ENCODE measurements at places on chromosomes 3 and 15. TPM values are rescaled to one million over a fixed set of nuclear protein-coding genes. Genes with fewer than 3 reads are reported as not detected.

DNA sequence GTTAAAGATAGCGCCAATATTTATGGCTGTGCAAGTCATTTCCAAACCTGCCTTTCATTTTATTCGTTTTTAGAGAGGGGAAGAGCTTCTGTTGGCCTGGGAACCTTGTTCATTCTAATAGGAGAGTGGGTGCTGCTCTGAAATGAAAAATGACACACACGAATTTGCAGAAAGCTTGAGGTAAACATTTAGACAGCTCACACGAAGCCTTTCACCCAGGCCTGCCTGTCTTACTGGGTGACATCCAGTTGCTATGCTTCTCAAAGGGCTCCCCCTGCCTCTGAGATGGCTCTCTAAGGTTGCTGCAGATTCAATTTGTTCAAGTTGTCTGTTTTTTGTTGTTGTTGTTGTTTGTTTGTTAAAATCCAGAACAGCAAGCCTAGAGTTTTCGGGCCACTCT, 18.2 kb downstream of the PEX5L start:
- no peak for DNase-seq

GRCh38 chr3:97148931-97149330, 334.5 kb downstream of the EPHA6 start:
- DNase-seq, result no peak

Gene BOC
- total RNA-seq, result 3.3 TPM

- DNase-seq, result no peak
Observed at GRCh38 chr15:52733088-52733487, 53.9 kb upstream of the ATOSA start.

DNA sequence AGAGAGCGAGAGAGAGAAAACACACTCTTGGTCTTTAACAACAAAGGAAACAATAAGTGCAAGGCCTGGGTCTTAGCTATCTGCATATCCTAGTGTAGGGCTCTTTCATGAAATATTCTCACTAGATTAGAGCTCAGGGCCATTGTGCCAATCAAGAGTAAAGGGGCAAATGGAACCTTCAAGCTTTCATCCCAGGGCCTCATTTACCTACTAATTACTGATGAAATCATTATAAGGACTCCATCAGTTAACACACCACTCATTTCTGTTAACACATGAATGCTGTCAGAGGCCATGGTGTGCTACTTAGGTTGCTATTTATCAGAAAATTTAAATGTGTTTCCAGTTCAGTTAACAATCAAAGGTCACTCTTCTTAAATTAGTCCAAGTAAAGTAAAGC, 597.8 kb downstream of the ROBO1 start:
- DNase-seq, result no peak

Gene TTC21A
- 5.6 TPM for total RNA-seq

DNA sequence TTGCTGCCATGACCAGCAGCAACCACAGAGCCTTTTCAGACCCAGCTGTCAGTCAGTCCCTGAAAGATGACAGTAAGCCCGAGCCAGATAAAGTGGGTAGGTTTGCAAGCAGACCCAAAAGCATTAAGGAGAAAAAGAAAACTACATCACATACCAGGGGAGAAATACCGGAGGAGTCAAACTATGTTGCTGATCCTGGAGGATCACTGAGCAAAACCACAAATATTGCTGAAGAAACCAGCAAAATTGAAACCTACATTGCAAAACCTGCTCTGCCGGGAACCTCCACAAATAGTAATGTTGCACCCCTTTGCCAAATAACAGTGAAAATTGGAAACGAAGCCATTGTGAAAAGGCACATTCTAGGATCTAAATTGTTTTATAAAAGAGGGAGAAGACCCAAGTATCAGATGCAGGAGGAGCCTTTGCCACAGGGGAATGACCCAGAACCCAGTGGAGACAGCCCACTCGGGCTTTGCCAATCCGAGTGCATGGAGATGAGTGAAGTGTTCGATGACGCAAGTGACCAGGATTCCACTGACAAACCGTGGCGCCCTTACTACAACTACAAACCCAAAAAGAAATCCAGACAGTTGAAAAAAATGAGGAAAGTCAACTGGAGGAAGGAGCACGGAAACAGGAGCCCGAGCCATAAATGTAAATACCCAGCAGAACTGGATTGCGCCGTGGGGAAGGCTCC, 42.1 kb upstream of the RASA2 start:
- DNase-seq, result no peak

GRCh38 chr15:56739964-56740640, 6.8 kb upstream of the ZNF280D start:
- peak; percentile 49 for DNase-seq

DNA sequence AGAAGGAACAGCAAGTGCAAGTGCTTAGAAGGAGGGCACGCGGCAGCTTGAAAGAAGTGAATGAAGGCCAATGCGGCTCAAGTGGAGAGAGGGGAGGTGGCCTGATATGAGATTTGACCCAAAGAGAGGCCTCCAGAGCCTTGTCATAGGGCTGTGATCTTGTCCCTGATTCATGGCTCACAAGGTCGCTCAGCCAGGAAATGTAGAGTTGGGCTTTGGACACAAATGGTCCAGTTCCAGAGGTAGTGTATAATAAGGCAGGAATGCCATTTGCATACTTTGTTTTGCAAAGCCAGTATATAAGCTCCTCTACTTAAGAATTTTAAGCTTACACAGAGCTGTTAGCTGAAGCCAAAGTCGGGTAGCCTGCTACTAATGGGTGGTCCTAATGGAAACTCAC, 33.7 kb downstream of the HGD start:
- no peak for DNase-seq

DNA sequence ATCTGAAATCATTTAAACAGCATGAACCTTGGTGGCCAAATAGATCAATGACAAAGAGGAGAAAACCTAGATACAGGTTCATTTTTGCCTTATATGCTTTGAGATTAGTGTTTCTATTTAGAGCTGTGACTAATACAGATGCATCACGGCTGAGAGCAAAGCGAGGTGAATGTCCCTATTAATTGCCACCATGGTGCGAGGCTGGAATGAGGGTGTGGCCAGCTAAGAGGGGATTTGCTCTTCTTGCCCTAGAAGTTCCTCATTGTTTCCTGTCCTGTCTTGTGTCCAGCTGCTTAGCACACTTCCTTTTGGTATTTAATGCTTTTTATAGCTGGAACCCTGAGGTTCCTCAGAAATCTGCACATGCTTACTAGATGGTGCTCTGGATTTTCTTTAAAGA, 339.1 kb upstream of the RGMA start:
- peak; percentile 19 for DNase-seq

Gene SOX14
- total RNA-seq, result not detected

- no peak for DNase-seq
Observed at GRCh38 chr15:69820819-69821218, 276.9 kb downstream of the TLE3 start.

Gene ARPP21
- total RNA-seq, result not detected

- no peak for DNase-seq
Observed at GRCh38 chr3:157981819-157982218, 124.4 kb downstream of the SHOX2 start.

GRCh38 chr3:119643528-119643927, 16.9 kb downstream of the POPDC2 start:
- peak; percentile 41 for DNase-seq

- DNase-seq, result no peak
Observed at GRCh38 chr3:127900536-127900935, 14.5 kb upstream of the KBTBD12 start.

- no peak for DNase-seq
Observed at GRCh38 chr3:190314741-190315140, 7.5 kb downstream of the CLDN1 start.

DNA sequence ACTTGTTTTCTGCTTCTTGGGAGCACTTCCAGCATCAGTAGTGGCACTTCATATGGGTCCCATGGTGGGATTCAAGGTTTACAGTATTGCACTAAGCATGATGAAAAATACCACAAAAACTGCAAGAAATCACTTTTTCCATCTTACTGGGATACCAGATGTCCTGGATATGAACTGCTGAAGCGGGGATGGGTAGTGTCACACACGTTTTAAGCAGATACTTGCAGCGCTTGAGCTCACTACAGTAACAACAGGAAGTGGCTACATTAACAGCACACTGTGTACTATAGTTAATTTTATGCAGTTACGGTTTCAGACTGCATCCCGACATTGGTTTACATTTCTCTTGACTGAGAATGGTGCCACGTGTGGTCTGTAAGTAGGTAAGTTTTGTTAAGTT, 3.5 kb upstream of the ISG20 start:
- no peak for DNase-seq

DNA sequence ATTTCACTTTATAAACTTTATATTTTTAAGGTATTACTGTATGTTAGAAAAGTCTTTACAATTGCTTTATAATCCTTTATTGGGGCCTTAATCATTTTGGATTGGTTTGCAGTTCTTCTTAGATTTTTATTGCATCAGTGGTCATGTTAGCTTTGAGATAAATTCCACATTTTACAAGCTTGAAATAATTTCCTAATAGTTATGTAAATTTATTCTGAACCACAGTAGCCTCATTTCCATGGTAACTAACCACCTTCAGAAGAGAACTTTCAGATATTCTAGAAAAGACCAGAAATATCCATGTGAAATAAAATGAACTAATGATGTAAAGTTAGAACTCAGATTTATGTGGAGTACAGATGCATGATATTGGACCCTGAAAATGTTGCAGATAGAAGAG, 94.2 kb downstream of the NEO1 start:
- no peak for DNase-seq

Gene TUSC7
- total RNA-seq, result not detected

- no peak for DNase-seq
Observed at GRCh38 chr3:148598619-148599018, 99.1 kb upstream of the AGTR1 start.

Gene ZNF80
- total RNA-seq, result 0.12 TPM

DNA sequence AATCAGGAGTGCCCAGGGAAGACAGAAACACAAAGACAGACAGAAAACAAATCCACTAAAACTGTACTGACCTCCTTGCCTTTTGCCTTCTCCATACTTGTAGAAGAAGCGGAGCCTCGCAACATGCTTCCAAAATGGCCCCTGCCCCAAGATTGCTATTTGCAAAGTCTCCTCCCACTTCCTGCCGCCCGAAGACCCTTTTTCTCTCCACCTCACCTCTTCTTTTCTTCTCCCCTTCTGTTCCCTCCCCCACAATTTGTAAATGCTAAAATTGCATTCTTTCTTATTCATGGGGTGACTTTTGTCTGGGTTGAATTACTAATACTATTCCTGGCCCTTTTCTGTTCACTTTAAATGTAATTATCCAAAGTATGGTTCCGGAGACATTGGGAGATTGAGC, at the start of gene DPPA4:
TSS of gene DPPA4 (minus strand) at position 154 of the 400 bp plus-strand sequence. CDS start at position 125, 29 bp downstream.
- no peak for DNase-seq

Gene THRB
- 2.5 TPM for total RNA-seq

DNA sequence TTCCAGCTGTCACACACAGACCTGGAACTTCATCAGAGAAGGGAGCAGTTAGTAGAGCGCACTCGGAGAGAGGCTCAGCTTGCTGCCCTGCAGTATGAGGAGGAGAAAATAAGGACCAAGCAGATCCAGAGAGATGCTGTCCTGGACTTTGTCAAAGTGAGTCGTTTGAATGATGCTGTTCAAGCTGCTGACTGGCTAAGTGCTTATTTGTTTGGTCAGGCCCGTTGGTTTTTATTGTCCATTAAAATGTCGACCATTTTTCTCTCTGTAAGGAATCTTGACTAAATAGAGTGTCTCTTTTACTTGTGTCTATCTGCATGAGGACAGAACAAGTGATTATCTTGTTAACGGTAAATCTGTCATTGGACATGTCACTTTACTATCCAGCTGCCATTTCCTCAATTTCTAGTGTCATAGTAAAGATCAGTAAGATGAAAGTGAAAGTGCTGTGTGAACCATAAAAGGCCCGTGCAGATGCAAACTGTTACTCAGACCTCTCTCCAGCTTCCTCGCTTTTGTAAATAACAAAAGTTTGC, 56.9 kb downstream of the LRCH3 start:
- DNase-seq, result no peak

- DNase-seq, result no peak
Observed at GRCh38 chr15:81981908-81982307, 63.9 kb downstream of the MEX3B start.

DNA sequence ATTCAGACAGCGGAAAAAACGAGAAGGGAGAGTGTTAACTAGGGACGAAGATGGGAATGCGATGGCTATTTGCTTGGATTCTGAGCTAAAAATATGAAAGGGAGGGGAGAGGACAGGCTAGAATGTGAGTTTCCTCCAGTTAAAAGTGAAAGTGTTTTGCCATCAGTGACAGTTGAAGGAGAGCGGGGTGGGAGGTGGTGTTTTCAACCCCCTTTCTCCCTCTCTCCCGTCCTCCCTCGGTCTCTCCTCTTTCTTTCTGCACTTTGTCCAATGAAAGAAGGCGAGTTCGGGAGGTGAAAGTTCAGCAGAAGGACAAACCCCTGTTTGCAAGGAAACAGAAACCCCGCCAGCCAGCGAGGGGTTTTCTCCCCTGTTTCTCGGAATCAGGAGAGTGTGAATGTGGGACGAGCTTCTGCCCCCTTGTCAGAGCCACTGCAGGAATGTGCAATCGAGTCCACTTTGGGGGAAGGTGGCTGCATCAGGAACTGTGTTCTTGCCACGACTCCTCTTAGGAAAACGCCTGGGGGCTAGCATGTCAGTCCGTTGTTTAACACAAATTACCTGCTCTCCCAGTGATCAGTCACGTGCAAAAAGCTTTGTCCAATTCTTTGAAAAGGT, 975 bp upstream of the FOXP1 start:
- DNase-seq, result no peak

GRCh38 chr3:133753779-133754164, 7.6 kb downstream of the TF start:
- no peak for DNase-seq

GRCh38 chr15:47870300-47870955, 153.1 kb downstream of the SEMA6D start:
- DNase-seq, result no peak

Gene YEATS2
- 38.6 TPM for total RNA-seq

- DNase-seq, result no peak
Observed at GRCh38 chr3:114660124-114660523, 366.3 kb downstream of the TIGIT start.

DNA sequence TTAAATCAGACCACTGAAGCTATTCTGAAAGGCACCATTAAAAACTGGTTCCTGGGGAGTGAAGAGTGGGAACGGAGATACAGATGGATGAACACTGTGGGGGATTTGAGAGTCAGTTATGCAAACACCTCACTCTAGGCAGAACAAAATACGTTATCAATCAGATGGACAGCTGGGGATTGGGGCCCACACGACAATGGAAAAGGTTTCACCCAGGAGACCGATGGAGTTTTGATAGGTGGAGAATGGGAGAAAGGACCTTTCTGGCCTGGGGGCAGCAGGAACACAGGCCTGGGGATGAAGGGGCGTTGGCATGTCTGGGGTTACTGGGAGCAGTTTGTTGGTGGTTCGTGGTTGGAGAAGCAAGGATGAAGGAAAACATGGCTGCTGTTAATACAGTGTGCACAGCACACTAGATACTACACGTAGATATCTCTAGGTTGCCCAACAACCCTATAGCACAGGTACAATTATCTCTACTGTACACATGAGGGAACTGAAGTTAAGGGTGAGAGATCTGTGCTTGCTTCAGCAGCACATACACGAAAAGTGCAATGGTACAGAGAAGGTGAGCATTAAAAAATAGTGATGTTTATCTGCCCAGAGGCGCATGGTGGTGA, 16.5 kb downstream of the ST6GAL1 start:
- DNase-seq, result no peak

Gene DOCK3
- total RNA-seq, result 4.2 TPM

- no peak for DNase-seq
Observed at GRCh38 chr3:42667096-42667522, 13.6 kb downstream of the ZBTB47 start.

Measured in HCT116 (cell line).